Suppressor macrophage treated with lipopolysaccharide for 4 hours (primary cell): ENCODE measurements at places on chromosomes 6 and 20.

DNA sequence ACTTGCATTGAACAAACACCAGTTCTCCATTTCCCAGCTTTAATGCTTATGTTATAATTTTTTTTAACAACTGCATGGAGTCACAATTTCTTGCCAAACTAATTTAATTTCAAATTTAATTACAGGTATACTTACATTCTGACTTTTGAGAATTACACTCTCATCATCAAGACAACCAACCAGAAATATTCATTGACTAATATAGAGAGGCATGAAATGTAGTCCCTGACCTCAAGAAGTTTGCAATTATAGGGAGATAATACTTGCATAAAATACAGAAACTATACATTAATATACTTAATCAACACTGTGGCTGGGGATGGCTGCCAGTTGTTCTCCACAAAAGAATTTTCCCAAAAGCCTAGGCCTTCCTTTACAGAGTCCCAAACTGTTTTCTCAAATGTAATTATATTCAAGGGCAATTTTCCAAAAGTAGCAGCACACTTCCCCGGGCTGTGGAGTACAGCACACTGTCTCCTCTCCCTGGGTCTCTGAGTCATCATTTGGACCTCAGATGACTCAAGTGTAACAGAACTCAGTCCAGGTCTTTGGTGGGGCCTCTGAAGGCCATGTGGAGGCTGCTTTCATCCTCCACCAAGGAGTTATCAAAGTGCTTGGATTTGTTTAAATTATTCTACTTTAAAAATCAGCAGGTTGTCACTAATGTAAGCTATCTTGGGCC, 114.1 kb downstream of the KIF16B start:
- DNase-seq, result no peak

GRCh38 chr6:149064001-149064659, 253.4 kb upstream of the TAB2 start:
- no peak for DNase-seq

- no peak for DNase-seq
Observed at GRCh38 chr20:58022711-58023110, 205.7 kb downstream of the ANKRD60 start.

DNA sequence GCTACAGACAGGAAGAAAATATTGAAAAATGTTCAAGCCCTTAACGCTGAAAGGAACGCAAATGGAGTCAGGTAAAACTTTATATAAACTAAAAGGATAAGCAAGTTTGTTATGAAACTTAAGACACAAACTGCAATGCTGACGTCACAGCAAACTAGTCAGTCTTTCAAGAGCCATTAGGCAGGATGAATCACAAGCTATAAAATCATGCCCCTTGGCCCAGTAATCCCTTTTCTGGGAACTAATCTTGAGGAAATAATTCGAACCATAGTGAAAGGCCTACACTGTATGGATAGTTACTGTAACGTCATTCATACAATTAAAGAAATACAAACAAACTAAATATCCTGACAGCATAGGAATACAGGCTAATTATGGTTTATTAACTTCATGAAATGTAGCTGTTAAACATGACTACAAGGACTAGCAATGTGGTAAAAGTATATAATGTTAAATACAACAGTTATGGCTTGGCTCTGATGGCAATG, 42.7 kb upstream of the HINT3 start:
- peak; percentile 62 for DNase-seq

GRCh38 chr6:164214066-164214465, 799.5 kb downstream of the QKI start:
- DNase-seq, result no peak

- DNase-seq, result peak; percentile 42
Observed at GRCh38 chr6:41039060-41039998, at the start of gene UNC5CL. Gene UNC5CL (minus strand): TSS chr6:41039221. CDS start chr6:41035074, 4,147 bp downstream.

DNA sequence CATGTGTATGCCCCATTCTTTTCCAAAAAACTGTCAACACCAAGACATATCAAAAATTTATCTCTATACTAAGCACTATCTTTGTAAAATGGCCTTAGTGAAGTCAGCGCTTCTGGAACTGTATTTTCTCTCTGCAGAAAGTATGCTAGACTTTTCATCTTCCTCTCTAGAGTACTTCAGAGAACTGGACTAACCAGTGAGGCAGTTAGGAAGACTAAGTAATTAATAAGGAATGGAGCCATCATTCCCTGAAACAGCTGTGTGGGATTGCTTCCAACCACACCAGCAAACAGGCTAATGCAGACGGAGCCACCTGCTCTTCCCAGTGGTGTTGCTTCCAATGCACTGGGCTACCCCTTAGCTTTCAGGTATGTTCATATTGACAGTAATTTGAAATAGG, 169.1 kb upstream of the FUT9 start:
- DNase-seq, result no peak

DNA sequence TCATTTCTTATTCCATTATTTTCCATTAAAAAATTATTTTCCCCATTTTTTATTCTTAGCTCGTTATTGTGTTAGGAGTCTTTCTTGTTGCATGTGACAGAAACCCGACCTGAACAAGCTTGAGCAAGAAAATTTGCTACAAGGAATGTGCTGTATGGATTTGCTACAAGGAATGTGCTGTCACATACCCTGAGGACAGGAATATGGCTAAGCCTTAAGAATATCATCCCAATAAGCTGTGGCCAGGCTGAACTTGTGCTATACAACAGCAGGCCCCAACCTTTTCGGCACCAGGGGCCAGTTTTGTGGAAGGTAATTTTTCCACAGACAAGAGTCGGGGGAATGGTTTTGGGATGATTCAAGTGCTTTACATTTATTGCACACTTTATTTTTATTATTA, 114.0 kb downstream of the TRMT11 start:
- DNase-seq, result no peak
